H54 (cell line): ENCODE measurements at places on chromosomes 12 and 14.

DNA sequence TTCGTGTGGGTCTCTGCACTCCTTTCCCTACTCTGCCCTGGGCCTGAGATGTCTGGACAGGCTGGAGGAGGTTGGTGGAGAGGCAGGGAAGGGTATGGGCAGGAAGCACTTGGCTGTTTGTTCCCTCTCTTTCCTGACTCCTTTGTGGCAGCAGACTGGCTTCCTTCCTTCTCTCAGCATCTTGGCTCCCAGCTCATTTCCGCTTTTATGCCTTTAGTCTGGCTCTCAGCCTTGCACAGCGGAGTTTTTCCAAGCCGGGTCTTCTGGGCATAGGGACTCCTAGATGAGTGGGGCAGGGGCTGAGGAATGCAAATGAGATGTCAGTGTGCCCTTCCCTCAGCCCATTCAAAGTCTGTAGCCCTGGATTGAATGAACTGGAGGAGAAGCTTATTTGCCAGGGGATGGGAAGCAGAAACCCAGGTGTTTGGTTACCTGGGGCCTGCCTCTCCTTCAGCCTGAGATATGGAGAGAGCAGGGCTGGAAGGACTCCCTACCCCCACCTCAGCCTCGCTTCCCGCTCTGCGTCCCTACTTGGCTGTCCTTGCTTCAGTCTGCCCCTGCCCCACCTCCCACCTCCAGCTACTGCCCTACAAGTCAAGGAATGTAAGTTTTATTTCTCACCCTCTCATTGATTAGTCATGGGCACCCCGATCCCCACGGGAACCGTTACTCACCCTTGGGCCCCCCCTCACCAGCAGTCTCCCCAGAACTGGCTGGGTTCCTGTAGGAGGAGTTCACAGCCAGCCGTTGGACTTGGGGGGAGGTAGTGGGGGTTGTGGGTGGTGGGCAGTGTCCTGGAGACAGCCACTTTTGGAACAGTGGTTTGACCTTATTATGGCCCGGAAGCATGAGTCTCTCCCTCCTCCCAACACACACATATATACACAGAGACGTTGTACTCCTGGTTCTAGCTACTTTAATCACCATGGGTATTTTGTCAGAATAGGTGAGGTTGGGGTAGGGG lies 9.3 kb upstream of the ITGA5 start:
- DNase-seq = peak; percentile 70

- no peak for DNase-seq
Measured at GRCh38 chr12:52655251-52655650, 3.2 kb upstream of the KRT2 start.

DNA sequence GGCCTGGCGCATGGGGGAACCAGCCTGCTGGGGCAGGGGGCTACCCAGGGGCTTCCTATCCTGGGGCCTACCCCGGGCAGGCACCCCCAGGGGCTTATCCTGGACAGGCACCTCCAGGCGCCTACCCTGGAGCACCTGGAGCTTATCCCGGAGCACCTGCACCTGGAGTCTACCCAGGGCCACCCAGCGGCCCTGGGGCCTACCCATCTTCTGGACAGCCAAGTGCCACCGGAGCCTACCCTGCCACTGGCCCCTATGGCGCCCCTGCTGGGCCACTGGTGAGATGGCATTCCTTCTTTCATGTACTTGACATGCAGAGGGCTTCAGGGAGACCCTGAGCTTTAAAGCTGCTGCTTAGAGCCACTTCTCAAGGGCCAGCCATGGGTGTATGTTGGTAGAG lies 9.0 kb downstream of the LGALS3 start:
- no peak for DNase-seq

DNA sequence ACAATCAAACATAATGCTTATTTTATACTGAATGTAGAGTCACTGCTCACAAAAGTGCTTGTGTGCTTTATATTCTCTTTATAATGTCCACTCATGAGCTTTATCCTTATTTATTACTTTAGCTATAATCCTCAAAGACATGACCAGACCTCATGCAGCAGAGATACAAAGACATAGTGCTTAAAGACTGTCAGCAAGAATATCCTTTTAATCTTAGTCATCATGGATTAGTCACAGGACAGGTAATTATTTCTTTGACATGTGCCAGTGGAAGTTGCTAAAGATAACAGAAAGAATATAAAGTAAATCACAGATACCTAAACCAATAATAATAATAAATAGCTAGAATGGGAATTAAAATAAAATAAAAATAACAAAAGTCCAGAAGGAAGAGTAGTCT lies 707.5 kb downstream of the BCL11B start:
- no peak for DNase-seq

- no peak for DNase-seq
Measured at GRCh38 chr14:94348836-94349235, 25.7 kb upstream of the SERPINA6 start.

DNA sequence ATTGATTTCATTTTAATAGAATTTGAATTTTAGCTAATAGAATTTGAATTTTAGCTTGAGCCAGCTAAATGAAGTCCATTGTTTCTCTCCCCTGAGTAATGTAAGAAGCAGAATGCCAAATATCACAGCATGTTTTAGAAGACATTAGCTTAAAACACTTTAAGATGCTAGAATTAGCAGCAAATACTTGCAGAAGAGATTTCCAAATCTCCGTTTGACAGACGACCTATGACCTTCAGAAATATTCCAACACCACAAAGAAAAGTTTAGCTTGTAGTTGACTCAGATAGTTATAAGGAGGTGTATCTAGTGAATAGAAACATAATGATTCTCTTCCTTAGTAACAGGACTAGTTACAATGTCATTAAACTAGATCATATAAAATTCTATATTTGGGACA lies 51.7 kb upstream of the MYF6 start:
- DNase-seq = no peak

DNA sequence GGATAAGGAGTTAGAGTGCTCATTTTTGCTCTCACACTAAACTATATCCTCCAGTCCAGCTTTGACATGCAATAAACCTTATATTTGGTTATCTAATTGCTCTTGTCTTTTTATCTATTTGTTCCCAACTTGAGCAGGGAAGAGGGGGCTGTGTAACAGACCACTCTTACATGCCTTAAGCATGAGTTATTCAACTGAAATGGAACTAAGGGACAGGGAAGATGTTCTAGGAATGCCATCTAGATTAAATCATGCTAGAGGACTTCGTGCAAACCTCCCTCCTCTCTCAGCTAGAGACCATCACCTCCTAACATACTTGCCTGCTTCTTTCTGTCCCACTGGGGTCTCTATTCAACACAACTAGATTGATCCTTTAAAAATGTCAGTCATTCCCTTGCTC lies 20.6 kb downstream of the SPX start:
- no peak for DNase-seq

- DNase-seq = peak; percentile 32
Measured at GRCh38 chr12:92439420-92439805, 263.4 kb upstream of the PLEKHG7 start.
